ENCODE measurements at places on chromosomes 3 and 15.

DNA sequence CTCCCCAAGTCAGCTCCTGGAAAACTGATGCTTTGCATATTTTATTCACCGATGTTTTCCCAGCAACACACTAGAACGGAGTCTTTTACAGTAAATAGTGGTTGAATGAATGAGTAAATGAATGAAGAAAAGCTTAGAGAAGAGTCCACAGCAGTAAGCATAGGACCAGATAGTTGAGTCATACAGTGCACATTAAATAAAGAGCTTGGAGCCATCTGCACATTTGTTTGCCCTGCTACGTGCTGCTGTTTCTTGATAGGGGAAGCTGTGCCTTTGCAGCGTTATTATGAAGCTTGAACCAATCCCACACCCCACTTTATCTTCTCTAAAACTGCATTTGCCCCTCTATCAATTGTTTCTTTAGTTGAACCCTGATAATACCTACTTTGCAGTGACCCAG, 1.2 kb downstream of the FAM98B start:
- no peak for DNase-seq

GRCh38 chr3:86830566-86830965, 160.4 kb downstream of the VGLL3 start:
- DNase-seq, result no peak

GRCh38 chr3:33597257-33597689, 120.8 kb downstream of the CLASP2 start:
- no peak for DNase-seq

- no peak for DNase-seq
Observed at GRCh38 chr3:10483686-10484345, 21.6 kb downstream of the ATP2B2 start.

- DNase-seq, result no peak
Observed at GRCh38 chr3:67601919-67602608, 52.3 kb downstream of the SUCLG2 start.

DNA sequence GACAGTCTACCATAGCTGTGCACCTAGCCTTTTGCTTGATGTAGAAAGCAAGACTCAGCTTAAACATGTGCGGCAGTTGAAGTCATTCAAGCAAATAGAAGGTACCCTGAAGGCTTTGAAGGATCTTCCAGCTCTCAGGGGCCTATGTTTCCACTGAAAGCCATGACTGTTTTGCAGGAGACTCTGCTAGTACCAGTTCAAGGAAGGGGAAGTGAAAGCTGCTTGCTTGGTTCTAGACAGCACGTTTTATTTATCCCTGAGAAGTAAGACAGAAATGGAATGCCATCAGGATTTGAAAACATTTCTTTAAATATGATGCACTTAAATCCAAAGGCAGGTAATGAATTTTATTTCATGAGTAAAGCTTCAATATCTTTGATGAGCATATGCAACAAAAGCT, 311.4 kb downstream of the PDCD6IP start:
- DNase-seq, result no peak

DNA sequence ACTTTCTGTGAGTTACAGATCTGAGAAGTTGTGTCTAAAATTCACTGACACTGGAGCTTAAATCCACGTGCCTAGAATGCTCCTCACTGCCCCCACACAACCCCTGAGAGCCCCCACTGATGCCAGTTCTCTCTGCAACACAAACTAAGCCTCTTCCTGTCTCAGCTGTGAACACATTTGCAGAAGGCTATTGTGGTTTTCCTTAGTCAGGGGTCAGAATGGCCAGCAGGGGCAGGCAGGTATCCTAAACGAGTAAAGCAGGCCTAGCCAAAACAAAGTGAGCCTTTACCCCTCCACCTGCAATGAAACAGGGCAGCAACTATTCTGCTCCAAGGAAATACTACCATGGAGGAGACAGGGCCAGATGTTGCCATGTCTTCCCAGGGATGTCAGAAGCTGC, 78.6 kb downstream of the FHIT start:
- DNase-seq, result no peak

DNA sequence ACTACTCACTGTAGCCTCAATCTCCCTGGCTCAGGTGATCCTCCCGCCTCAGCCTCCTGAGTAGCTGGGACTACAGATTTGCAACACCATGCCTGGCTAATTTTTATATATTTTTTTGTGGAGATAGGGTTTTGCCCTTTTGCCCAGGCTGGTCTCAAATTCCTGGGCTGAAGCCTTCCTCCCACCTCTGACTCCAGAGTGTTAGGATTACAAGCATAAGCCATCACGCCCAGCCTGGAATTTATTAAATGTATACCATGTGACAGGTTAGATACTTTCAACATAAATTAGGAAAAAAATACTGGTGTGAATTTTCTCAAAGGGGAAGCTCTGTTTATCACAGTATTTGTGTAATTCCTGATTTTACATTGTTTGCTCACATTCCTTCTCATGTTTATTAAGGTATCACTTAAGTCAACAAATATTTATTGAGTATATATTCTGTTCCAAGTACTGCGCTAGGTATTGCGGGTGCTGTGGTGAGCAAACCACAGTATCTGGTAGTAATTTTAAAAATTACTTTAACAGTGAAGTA, 24.8 kb downstream of the PPP4R2 start:
- no peak for DNase-seq

- DNase-seq, result no peak
Observed at GRCh38 chr15:74156678-74157411, 16.7 kb upstream of the ISLR start.

- DNase-seq, result no peak
Observed at GRCh38 chr3:124886168-124887056, 753 bp downstream of the ITGB5 start.

GRCh38 chr3:129323651-129324294, 45.1 kb downstream of the HMCES start:
- peak; percentile 51 for DNase-seq

DNA sequence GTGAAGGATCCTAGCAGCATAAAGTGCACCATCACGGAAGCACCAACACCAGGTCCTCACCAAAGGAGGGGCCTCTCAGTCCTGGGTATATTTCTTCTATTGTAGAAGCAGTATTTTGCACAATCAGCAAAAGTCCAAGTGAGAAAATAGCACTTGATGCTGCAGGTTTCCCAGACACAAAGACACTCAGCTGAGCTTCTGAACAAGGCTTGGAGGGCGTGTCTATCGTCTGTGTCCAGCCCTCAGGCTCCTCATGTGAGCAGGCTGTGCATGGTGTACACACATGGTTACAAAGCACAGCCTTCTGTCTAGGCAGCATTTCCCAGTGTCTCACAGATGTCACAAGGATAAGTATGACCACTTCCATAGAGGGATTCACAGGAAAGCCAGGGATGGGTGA, 98.3 kb upstream of the SPATA12 start:
- DNase-seq, result no peak

- peak; percentile 57 for DNase-seq
Observed at GRCh38 chr3:108489776-108490175, 20.6 kb downstream of the MYH15 start.

- no peak for DNase-seq
Observed at GRCh38 chr3:131526801-131527347, 24.1 kb upstream of the MRPL3 start.

- no peak for DNase-seq
Observed at GRCh38 chr3:58588030-58588614, 10.9 kb upstream of the FAM107A start.

DNA sequence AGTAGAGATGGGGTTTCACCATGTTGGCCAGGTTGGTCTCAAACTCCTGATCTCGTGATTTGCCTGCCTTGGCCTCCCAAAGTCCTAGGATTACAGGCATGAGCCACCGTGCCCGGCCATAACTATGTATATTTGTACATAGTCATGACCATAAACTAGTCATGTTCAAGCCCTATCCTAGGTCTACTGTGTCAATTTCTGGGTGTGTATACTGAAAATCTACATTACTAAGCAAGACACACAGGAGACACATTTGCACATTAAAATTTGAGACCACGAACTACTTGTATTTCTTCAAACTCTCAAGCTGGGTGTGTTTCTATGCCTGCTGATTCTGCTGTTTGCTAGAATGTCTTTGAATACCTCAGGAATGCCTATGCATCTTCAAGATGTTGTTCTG, 451.3 kb upstream of the MCTP2 start:
- no peak for DNase-seq

- DNase-seq, result no peak
Observed at GRCh38 chr15:90463381-90463780, 66.3 kb upstream of the CRTC3 start.

GRCh38 chr15:92586383-92586942, 69.1 kb downstream of the FAM174B start:
- no peak for DNase-seq

GRCh38 chr3:131221731-131222130, 159.8 kb upstream of the NUDT16 start:
- no peak for DNase-seq

DNA sequence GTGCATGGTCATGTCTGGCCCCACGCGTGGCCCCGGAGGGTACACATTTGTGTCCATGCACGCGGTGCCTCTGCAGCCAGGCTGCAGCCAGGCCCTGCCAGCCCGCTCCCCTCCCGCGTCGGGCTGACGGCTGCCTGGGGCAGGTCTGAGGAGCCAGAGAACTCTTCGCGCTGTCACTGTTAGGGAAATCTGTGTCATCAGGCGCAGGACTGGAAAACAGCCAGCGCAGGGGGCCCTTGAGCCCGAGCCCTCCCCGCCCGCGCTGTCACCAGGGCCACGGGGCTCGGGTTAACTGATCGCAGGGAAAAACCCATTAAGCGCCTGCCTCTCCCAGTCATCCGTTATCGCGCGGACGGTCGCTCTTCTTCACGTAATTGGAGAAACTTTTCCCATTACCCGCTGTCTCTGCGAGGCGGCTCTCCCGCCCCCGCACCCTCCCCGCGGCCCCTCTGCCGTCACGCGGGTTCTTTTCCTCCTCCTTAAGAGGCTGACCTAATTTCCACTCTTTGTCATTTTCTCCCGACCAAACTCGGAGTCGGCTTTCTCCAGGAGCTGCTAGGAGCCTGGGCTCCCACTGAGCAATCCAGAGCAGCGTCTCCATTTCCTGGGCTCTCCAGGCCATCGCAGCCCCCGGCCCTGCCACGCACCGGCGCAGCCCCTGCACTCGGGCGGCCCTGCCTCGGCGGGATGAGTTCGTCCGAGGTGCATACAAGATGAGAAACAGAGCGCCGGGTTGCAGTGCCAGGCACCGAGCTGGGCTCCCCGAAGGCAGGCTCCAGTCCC, 57.5 kb upstream of the PRR23E start:
- DNase-seq, result no peak

DNA sequence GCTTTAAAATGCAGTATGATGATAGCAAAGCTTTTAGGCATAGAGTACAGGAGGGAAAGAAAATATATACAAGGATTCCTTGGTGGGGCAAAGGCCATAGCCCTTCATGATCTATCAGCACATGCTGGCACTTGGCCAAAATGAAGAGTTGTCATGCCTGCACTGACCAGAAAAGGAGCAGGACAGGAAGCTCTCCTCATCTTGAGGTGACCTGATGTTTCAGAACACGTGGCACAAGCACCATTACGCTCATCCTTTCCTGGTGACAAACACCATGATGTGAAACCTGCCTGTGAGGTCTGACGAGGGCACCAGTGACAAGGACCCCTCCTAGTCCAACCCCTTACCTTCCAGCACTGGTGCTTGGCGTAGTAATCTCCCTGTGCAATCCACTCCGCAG, 77.9 kb upstream of the DCLK3 start:
- no peak for DNase-seq

GRCh38 chr15:22258398-22259150, 178.2 kb downstream of the OR4M2 start:
- DNase-seq, result no peak

GRCh38 chr3:190024912-190025311, 95.8 kb downstream of the P3H2 start:
- DNase-seq, result no peak

DNA sequence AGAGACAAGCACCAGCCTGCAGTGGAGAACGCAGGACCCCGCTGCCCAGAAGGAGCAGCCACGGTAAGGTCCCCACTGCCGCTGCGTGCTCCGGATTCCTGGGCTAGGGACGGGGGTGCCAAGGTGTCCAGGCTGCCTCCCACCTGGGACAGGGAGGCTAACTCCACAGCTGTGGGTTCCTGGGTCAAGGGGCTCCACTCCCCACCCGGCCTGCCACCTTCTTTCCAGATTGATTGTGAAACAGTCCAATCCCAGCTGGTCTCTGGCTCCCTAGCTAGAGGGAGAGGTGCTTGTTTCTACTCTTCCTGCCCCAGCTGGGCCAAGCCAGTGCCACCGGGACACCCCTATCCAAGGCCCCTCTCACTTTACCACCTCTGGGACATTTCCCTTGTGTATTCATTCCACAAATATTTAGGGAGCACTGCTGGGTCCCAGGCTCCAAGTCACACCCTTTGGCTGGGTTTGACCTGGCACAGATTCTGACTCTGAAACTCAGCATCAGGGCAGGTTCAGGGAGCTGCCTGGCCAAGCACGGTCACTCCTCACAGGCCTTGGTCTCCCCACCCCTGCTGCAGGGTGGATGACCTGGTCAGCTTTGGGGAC, 1.9 kb downstream of the PAK6 start:
- DNase-seq, result no peak

DNA sequence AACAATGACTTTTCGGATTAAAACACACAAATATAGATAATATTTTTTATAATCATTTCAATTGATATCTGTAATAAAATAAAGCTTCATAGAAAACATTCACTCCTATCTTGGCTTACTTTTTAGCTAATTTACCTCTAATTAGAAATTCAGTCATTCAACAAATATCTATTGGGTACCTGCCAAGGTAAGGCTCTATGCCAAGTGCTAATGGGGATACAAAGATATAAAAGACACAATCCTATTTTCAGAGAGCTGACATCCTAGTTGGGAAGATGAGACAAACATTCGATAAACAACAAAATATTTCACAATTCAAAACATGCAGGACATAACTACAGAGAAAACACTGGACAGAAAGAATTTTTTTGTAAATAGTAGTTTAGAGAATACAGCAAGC, 63.3 kb downstream of the ULK4 start:
- DNase-seq, result no peak

DNA sequence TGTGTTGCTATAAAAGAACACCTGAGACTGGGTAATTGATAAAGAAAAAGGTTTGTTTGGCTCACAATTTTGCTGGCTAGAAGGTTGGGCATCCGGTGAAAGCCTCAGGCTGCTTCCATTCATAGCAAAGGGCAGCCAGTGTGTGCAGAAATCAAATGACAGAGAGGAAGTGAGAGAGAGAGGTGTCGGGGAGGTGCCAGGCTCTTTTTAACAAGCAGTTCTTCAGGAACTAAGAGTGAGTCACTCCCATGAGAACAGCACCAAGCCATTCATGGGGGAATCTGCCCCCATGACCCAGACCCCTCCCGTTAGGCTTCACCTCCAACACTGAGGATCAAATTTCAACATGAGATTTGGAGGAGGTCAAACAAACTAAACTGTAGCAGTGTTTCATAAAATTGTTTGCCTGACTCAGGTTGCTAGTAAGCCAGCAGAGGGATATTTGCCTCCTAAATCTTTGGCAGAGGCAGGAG, 4.5 kb upstream of the PARP15 start:
- DNase-seq, result peak; percentile 57

Data from naive B cell (primary cell).